ENCODE measurements at places on chromosomes 6 and 20.

DNA sequence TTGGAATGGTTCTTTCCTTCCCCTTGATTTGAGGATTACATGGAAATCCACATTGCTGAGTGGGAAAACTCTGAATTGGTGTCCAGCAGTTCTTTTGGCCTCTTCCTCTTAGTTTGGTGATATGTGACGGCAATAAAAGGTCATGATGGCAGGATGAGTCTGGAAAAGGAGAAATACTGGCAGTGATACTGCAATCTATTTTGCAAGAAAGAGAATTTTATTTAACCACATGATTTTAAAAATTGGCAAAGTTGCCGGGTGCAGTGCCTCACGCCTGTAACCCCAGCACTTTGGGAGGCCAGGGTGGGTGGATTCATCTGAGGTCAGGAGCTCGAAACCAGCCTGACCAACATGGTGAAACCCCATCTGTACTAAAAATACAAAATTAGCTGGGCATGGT lies 73.1 kb downstream of the ADTRP start:
- DNase-seq = no peak

GRCh38 chr20:12047838-12048432 lies 130.2 kb downstream of the BTBD3 start:
- DNase-seq = no peak

DNA sequence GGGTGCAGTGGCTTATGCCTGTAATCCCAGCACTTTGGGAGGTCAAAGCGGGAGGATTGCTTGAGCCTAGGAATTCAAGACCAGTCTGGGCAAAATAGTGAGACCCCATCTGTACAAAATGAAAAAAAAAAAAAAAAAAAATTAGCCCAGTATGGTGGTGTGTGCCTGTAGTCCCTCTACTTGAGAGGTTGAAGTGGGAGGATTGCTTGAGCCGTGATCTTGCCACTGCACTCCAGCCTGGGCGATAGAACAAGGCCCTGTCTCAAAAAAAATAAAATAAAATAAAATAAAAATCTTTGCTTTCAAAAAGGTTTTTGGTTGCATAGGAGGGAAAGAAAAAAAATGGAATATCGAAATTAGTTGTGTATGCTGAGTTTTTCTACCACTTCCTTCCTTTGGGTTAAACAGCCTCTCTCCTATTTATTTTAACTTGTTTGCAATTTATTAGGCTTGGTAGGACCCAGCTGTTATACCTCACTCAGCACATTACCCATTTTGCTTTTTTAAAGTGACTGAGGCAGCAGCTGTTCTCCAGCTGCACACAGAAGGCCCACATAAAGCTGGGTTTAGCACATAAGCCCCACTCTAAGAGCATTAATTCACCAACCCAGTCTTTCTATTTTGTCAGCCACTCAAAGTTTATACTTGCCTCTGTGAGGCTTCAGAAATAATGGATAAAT lies 152.3 kb downstream of the ZFAND3 start:
- DNase-seq = no peak

DNA sequence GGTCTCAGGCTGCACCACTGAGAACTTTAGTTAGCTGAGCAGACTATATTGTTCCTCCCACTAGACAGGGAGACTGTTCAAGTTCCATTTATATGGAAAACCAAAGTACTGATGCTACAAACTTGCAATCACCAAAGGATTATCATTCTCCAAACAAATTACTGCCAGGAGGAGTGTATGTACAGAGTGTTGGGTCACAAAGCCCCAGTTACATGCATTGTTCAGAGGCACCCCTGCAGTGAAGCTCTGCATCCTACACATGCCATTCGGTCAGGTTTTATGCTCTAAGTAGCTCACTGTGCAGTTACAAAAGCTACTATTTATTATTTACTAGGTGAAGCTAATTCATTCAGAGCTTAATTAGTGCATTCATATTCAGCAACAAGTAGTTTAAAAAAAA lies 75.8 kb downstream of the SMLR1 start:
- DNase-seq = no peak

DNA sequence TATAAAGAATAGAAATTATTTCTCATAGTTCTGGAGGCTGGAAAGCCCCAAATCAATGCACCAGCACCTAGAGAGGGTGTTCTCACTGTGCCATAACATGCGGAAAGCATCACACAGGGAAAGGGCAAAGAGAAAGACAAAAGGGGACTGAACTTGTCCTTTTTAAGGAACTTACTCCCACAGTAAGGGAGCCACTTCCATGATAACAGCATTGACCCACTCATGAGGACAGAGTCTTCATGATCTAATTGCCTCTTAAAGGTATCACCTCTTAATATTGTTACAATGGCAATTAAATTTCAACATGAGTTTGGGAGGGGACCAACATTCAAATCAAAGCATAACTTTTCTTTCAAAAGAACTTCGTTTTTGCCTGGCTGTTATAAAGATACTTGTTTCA lies 582.2 kb upstream of the ARID1B start:
- no peak for DNase-seq

- DNase-seq = no peak
These were observed 27.6 kb downstream of the HCK start for GRCh38 chr20:32079655-32080109.

DNA sequence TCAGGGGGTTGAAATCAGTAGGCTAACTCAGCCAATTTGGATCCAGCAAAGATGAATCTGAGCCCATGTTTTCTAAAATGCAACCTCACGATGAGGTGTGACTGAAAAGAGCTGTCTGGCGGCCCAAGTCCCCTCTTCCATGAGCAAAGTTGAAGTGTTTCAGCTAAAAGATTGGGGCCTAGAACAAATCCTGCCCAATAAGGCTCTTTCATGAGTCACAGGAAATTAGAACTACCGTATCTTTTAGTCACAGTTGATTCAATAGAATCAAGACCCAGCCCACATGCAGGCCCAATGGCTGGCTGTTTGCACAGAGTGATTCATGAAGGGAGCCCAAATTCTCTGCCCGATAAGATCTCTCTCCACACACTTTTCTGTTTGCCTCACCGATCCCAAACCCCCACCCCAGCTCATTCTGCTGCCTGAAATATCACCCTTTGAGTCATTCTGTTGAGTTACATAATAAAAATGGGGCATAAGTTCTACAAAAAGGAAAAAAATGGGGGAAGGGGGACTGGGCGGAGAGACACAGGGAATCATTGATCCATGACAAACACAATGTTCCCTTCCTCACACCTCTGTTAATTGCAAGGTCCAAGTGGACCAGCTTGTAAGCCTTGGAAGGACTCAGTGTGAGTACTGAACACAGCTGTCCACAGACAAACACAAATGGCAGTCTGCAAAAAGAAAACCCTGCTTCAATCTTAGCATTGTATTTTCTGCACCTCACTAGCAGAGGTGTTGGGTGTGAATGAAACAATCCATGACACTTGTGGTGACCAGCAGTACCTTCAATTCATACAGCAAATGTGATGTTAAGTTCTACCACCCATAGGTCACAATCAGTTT lies 13.8 kb downstream of the FOXQ1 start:
- no peak for DNase-seq

GRCh38 chr6:154783229-154783628 lies 50.0 kb downstream of the SCAF8 start:
- no peak for DNase-seq

Measured in NCI-H187 (cell line).